Right atrium auricular region (tissue), 2 donors: ENCODE measurements at places on chromosomes 13 and 19. TPM values are rescaled to one million over a fixed set of nuclear protein-coding genes. Genes with fewer than 3 reads are reported as not detected.

DNA sequence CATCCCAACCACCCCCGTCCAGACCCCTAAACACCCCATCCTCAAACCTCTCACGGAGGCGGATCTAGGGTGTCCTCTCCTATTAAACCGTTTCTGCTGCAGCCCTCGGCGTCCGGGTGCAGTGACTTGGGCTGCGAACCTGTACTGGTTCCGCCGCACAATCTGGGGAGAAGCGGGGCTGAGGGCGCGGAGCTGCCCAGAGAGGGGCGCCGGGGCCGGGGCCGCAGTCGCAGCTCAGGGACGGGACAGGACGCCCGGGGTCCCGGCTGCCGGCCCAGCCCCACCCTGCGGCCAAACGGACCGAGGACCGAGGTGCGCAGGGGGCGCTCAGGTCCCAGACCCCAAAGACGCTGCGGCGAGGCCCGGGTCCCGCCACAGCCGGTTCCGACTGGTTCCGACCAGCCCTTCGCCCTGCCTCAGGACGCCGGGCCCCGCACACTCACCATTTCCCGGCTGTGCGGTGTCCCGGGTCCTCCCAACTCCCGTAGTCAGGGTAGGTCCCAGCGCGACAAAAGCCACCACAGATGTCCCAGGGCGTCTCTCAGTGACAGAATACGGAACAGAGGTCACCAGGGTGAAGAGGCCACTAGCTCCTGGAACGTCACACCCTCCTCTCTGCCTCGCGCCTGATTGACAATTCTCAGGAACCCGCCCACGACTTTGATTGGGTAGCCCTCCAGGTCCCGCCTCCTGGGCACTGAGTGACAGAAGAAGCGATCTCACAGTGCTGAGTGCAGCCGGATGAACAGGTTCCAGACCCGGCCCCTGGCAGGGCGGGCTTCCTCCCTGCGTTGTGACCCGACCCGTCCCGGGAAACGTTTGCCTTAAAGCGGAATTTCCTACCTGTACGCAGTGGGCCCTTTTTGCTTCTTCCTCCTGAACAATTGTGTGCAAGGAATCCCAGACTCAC lies at the start of gene ZNF44:
Gene ZNF44 (minus strand): TSS at position 635 of the 910 bp plus-strand sequence. CDS start 189 bp downstream, at position 446.
- no peaks in the 10 kb centered on the region for H3K27me3 ChIP-seq
- H3K4me1 ChIP-seq: no peaks in the 10 kb centered on the region
- DNase-seq: peak; percentile 99
- no peaks in the 10 kb centered on the region for H3K36me3 ChIP-seq

DNA sequence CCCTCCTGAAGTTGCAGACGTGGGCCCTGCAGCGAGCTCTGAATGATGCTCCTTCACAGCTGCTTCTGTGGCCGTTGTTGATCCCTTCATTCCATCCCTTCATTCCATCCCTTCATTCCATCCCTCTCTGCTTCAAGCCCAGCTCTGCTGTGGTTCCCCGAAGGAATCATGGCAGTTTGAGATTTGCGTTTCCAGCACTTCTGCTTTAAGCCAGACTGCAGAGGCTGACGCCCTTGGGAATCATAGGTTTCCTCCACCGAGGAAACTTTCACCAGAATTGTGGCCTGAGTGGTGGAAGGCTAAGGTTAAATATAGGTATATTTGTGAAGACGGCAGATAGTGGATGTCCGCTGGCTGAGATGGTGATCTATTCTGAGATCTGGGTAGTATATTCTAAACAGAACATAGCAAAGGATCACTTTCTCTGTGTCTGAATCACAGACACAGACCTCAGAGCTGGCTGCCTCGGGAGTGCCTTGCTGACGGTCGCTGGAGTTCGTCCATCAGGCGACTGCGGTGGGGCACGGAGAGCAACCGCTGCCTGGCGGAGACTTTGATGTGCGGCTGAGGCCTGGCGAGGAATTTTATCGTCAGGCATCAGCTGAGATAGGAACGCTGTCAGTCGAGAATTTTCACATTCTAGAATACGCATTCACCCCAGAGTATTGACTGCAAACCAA lies 42.8 kb upstream of the DCUN1D2 start:
- H3K4me1 ChIP-seq: peaks cover 4% of the 10 kb centered on the region
- H3K4me3 ChIP-seq: no peak overlapping the region
- peaks cover 21% of the 10 kb centered on the region for H3K36me3 ChIP-seq
- H3K27ac ChIP-seq: no peak overlapping the region
- DNase-seq: no peak

- DNase-seq: no peak
- H3K4me3 ChIP-seq: no peak overlapping the region
- no peaks in the 10 kb centered on the region for H3K4me1 ChIP-seq
- no peak overlapping the region for H3K27ac ChIP-seq
Measured at GRCh38 chr13:104757712-104758111, 1691.5 kb upstream of the SLC10A2 start.

DNA sequence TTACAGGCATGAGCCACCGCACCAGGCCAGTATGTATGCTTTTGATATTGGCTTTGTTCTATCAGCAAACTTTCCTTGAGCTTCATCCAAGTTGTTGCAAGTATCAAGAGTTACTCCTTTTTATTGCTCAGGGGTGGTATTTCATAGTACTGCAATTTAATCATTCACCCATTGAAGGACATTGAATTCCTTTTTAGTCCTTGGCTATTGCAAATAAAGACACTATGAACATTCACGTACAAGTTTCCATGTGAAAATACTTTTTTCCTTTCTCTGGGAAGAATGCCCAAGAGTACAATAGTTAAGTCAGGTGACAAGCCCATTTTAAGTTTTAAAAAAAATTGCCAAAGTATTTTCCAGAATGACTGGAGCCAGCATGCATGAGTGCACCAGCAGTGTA lies 20.4 kb downstream of the CEACAM3 start:
- no peaks in the 10 kb centered on the region for H3K36me3 ChIP-seq
- DNase-seq: no peak
- H3K4me1 ChIP-seq: no peaks in the 10 kb centered on the region
- H3K27me3 ChIP-seq: no peaks in the 10 kb centered on the region
- no peak overlapping the region for H3K4me3 ChIP-seq

DNA sequence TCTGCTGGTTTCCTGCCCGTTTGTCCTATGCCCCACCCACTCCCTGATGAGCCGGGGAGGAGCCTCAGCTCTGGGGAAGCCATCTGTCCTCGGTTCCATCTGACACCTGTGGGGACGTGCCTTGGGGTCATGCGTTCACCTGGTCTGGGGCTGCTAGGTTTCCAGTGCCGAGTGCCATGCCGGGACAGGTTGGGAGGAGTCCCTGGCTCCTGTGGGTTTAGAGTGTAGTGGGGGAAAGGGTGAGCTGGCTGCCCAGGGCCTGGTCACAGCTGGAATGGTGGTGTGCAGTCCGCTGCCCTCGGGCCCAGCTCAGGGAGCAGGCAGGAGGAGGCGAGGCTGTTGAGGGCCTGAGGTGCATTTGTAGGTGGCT lies 2.5 kb downstream of the KDM4B start:
- H3K27ac ChIP-seq: peak overlapping the region; percentile 82
- H3K4me3 ChIP-seq: peak overlapping the region; percentile 71
- no peaks in the 10 kb centered on the region for H3K36me3 ChIP-seq
- H3K4me1 ChIP-seq: no peaks in the 10 kb centered on the region

GRCh38 chr13:52955472-52955874 lies 73.1 kb upstream of the OLFM4 start:
- DNase-seq: no peak
- H3K4me3 ChIP-seq: no peak overlapping the region
- no peak overlapping the region for H3K27ac ChIP-seq
- no peaks in the 10 kb centered on the region for H3K36me3 ChIP-seq
- H3K4me1 ChIP-seq: no peaks in the 10 kb centered on the region
- H3K27me3 ChIP-seq: no peaks in the 10 kb centered on the region

GRCh38 chr19:14378890-14379289 lies 2.4 kb upstream of the ADGRE5 start:
- H3K36me3 ChIP-seq: no peaks in the 10 kb centered on the region
- no peak overlapping the region for H3K4me3 ChIP-seq
- peak overlapping the region; percentile 84 for H3K27ac ChIP-seq
- no peak for DNase-seq

- DNase-seq: peak; percentile 79
- H3K27me3 ChIP-seq: peaks cover 8% of the 10 kb centered on the region
- no peaks in the 10 kb centered on the region for H3K4me1 ChIP-seq
- H3K27ac ChIP-seq: no peak overlapping the region
Measured at GRCh38 chr19:2315818-2316353, 7.9 kb upstream of the LINGO3 start.

The QPCTL gene
- 3.0 TPM for total RNA-seq

The TMEM38A gene
- total RNA-seq: 14.5 TPM

The PCDH8 gene
- total RNA-seq: not detected
